ENCODE measurements at places on chromosomes 7 and 10.

GRCh38 chr10:116984202-116984990 is 20.6 kb downstream of the SHTN1 start:
- no peak for DNase-seq

- no peak for DNase-seq
Observed at GRCh38 chr10:68402276-68402675, 4.8 kb downstream of the RUFY2 start.

DNA sequence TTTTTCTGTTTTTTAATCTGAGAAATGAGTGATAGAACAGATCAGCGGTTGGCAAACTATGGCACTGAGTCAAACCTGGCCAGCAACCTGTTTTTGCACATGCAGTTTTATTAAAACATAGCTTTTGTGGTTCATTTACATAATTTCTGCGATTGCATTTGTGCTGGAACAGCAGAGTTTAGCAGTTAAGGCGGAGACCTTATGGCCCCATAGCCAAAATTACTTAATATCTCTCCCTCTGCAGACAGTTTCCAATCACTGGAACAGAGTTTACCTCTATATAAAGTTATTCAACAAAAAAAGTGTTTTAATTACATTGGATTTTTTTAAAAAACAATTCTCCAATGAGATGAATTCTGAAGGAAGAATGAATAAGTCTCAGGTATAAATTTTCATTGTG is 212.1 kb downstream of the DGKB start:
- no peak for DNase-seq

DNA sequence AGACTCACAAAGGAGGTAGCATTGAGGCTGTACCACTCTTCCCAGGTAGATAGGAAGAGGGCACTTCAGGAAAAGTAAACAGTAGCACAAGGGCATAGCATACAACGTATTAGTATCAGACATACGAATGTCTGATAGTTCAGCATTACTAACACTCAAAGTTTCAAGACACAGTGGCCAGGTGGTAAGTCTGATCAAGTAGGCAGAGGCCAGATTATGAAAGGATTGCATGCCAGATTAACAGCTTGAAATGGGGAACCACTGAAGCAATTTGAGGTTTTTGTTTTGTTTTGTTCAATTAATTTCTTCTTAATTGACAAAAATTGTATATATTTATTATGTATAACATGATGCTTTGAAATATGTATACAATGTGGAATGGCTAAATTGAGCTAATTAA is 45.7 kb upstream of the IL6 start:
- no peak for DNase-seq

- DNase-seq = peak; percentile 78
Observed at GRCh38 chr10:43120929-43121314, 17.3 kb upstream of the CSGALNACT2 start.

GRCh38 chr10:73888514-73888913 is 14.2 kb upstream of the CAMK2G start:
- no peak for DNase-seq

GRCh38 chr10:99520040-99520846 is 12.5 kb upstream of the NKX2-3 start:
- DNase-seq = no peak

GRCh38 chr7:16271990-16272665 is 149.2 kb downstream of the CRPPA start:
- no peak for DNase-seq

GRCh38 chr7:26001662-26002244 is 150.2 kb upstream of the NFE2L3 start:
- no peak for DNase-seq

DNA sequence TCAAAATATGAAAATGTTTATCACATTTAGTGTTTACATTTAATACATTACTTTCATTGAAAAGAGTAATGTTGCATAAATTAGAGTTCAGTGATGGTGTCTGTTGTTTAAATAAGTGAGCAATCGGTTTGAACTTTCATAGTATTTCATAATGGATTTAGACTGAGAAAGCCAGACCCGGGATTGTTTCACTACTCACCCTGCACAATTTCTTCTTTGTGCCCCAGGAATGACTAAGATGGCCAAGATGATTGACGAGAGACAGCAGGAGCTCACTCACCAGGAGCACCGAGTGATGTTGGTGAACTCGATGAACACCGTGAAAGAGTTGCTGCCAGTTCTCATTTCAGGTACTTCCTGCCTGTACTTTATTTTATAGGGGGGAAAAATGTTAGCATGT is 74.6 kb downstream of the VCL start:
- no peak for DNase-seq

GRCh38 chr7:4286351-4286750 is 395.7 kb upstream of the FOXK1 start:
- no peak for DNase-seq

GRCh38 chr7:134470864-134471263 is 12.0 kb upstream of the AKR1B1 start:
- no peak for DNase-seq

- DNase-seq = no peak
Observed at GRCh38 chr7:40306025-40306424, 171.2 kb downstream of the SUGCT start.

- no peak for DNase-seq
Observed at GRCh38 chr7:127899411-127899810, 131.8 kb downstream of the LRRC4 start.

DNA sequence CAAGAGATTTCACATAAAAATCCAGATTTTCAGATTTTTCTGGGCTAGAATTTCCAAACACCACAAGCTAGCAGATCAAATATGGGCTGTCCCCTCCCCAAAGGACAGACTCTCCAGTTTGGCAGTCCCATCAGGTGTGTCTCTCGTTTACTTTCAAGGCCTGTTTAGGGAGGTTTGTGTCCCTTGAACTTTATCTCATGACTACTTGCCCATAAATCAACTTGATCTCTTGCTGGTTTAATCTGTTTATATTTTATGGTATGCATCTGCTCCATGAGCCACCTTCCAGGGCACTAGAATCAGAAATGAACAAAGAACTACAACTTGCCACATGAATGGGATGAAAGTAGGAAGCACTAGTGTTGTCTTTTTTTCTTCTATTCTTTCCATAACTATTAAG is 5.2 kb downstream of the ZDHHC6 start:
- no peak for DNase-seq

- DNase-seq = no peak
Observed at GRCh38 chr10:98524124-98524523, 77.4 kb upstream of the HPS1 start.

DNA sequence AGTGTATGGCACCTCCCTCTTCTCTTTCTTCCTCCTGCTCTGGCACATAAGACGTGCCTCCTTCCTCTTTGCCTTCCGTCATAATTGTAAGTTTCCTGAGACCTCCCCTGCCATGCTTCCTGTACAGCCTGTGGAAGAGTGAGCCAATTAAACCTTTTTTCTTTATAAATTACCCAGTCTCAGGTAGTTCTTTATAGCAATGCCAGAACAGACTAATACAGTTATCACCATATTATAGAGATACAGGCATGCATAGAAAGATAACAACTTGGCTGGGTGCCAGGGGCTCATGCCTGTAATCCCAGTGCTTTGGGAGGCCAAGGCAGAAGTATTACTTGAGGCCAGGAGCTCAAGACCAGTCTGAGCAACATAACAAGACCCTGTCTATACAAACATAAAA is 53.2 kb downstream of the GCC1 start:
- DNase-seq = no peak

DNA sequence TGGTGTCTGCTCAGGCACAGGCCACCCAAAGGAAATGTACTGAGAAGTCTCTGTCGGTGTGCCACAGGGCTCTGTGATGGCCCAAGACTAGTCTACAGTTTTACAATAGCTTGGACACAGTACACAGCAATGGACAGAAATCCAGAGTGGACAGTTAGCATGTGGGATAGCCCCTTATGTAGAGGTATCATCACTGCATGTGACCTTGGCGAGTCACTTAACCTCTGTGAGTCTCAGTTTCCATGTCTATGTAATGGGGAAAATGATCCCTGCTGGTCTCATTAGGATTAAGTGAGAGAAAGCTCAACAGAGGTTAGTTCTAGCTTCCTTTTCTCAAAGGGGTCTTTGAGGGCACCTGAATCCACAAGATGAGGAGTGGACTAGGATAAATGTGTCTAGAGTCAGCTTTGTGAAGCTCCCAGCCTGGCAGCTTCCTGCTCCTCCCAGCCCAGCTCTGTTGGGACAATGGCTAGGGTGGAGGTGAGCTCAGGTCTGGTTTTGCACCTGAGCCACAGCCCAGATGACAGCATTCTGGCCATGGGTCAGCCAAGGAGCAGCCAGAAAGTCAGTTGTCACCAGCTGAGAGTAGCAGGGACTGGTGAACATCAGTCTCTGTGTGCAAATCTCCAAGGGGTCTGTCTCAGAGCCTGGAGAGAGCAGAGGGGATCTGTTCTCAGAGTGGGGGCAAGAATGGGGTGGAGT is 17.9 kb downstream of the CRHR2 start:
- DNase-seq = no peak

DNA sequence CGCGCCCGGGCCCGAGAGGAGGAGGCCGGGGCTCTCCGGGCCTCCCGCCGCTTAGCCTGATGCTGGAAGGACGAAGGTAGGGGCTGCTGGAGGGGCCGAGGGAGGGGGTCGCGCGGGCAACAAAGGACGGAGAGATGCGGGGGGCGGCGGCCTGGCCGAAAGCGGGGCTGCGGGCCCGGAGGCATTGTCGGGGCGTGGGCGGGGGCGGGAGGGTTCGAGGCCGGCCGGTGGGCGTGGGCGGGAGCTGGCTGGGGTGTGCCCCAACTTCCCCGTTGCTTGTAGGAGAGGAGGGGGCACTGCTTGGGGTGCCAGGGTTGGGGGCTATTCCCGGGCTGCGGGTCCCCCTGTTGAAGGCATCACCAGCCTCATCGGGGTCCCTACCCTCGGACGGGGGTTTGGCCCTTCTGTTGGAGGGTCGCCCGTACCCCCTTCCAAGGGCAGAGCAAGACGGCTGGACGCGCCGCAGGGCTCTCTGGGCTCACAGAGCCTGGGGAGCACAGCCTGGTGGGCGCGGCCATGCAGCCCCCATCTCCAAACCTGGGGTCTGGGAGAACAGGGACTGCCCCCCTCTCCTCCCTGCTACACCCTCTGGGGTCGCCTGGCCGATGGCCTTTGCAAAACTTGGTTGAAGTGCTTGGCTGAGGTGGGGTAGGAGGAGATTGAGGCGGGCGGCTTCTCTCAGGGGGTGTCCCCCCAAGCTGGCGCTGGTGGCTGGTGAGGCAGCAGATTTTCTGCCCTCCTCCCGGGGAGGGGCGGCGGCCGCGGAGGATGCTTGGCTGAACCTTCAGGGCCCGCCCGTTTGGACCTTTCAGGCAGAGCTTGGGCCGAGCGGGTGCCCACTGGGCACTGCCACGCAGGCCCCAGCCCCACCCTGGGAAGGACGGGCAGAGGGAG is 699 bp downstream of the CLIP2 start:
- peak; percentile 41 for DNase-seq

DNA sequence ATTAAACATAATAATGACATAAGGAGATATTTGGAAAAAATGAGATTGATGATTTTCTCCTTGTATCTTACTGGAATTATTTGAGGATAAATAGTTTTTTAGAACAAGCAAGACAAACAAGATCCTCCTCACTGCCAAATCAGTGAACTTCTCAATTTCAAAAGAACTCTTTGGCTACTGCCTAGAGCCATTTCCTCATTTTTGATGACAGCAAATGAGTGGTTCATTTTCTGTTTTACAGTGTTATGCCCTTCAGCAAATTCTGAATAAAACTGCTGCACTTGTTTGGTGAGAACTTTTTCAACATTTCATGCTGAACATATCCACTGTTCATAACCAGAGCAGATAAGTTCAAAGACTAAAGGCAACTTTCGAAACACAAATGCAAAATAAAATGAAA is 42.5 kb upstream of the AHR start:
- no peak for DNase-seq

GRCh38 chr7:130486954-130487436 is 4.9 kb upstream of the MEST start:
- DNase-seq = no peak

GRCh38 chr7:134778941-134779740 is at the start of gene CALD1:
Gene CALD1, plus strand, starts transcription at chr7:134779634. Its CDS starts 88,100 bp downstream, at chr7:134867734.
- no peak for DNase-seq

DNA sequence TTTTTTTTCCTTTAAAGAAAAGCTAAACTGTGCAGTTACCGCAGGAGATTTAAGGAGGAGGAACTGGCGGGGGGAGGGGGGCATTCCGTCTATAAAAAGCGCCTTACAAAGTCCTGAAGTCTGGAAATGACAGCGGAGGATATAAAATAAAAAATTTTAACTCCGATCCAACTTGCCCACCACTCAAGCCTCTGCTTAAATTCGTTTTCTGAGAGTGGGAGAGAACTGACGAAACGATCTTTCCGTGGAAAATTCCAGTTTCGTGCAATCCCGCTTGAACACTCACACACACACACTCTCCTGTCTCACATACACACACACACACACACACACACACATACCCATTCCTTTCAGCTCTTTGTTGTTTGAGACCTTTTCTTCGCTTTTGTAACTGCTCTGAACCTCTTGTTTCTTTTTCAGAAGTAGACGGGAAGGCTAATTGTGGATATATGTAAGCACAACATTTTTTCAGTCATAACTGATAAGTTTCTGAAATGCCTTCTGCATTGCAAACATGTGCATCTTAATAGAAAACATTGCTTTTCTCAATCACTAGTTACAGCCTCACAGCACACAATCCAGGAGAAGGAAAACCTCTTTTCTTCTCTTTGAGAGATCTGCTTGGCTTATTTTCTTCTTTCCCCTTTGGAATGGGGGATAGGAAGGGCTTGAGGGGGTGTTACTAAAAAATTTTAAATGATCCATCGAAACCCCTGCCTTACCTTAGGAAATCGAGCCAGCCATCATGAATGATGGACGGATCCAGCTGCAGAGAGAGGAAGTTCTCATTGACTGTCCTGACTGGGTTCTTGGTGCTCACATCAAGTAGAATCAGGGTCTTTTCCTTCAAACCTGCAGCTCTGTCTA is 628 bp downstream of the HPSE2 start:
- DNase-seq = no peak

GRCh38 chr10:132107949-132108877 is 42.5 kb downstream of the JAKMIP3 start:
- no peak for DNase-seq

- DNase-seq = peak; percentile 20
Observed at GRCh38 chr10:118698421-118698820, 56.3 kb downstream of the CACUL1 start.

DNA sequence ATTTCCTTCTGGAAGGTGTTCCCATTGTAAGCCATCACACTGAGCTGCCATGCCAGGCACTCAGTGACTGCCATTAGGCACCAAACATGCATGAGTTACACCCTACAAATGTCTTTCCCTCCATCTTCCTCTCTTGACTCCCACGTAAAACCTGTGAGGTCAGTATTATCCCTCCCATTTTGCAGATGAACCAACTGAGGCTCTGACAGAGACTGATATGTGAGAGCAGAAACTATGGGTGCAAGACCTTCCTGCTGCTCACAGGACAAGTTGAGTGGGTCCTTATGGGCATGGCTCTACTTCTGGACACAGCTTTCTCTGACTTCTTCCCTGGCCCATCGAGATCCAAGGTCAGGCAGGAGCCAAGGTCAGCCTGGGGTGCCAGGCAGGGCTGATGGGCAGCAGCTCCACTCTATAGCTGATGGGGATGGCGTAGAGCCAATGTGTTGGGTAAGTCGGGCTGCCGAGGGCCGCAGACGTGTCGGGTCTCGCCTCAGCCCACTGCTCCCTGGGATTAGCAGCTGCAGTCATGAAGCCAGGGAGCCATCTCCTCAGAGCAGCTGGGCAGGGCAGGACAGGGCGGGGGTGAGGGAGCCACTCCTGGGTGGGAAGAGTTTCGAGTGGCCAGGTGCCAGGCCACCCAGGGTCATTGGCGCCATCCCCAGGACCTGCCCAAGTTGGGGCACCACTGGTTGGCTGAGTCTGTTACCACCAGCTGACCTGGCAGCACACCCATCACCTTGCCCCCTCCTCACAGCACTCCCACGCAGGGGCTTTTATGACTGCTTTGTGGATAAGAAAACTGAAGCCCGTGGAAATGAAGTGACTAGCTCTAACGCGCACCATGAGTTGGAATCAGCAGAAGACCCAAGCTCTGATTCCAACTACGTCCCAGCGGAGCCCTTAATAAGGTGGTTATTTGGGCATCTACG is 117.8 kb upstream of the ZMIZ1 start:
- no peak for DNase-seq

Measured in GM12891 (cell line).